ENCODE measurements at places on chromosomes 1 and 21.

DNA sequence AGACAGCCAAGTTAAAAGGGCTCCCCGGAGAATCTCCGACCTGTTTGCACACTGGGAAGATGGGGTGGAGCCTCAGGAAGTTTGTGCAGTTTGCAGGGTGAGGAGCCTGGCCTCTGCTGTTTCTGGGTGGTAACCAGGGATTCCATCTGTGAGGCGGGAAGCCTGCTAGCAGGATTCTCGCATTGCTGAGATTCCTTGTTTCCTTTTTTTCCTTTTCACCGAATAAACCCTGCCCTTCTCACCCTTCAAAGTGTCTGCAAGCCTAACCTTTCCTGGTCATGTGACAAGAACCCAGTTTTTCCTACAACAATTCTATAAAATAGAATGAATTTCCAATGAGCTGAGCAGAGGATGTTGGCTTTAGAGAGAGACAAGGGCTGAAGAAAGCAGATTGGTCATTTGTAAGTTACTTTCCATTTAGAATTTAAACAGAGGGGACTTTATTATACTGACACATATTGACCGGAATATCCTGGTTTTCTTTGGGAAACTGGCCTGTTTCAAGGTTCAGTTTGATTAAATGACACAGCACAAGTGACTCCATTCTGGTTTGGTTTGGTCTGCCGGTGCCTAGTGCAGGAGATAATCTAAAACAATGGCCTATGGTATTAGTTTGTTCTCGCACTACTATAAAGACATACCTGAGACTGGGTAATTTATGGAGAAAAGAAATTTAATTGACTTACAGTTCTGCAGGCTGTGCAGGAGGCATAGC is 48.7 kb upstream of the DNAH14 start:
- DNase-seq = no peak

GRCh38 chr1:31937300-31938183 is 626 bp downstream of the PTP4A2 start:
- DNase-seq = peak; percentile 65

DNA sequence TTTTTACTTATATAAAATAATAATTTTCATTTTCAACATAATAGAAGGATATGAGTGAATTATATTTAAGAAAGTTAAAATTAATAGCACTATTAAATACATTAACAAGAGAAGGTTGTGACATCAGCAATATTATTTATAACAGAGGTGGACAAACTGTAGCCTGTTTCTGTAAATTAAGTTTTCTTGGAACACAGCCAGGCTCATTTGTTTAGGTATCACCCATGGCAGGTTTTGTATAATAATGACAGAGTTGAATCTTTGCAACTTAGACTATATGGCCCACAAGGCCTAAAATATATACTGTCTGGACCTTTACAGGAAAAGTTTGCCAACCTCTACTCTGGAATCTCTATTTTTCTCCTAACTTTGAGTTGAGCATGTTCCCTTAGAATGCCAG is 42.8 kb upstream of the CACYBP start:
- no peak for DNase-seq

- DNase-seq = no peak
These were observed 646 bp upstream of the RRP15 start for GRCh38 chr1:218284377-218284916.

GRCh38 chr1:233393084-233393840 is 65.7 kb downstream of the MAP3K21 start:
- no peak for DNase-seq

DNA sequence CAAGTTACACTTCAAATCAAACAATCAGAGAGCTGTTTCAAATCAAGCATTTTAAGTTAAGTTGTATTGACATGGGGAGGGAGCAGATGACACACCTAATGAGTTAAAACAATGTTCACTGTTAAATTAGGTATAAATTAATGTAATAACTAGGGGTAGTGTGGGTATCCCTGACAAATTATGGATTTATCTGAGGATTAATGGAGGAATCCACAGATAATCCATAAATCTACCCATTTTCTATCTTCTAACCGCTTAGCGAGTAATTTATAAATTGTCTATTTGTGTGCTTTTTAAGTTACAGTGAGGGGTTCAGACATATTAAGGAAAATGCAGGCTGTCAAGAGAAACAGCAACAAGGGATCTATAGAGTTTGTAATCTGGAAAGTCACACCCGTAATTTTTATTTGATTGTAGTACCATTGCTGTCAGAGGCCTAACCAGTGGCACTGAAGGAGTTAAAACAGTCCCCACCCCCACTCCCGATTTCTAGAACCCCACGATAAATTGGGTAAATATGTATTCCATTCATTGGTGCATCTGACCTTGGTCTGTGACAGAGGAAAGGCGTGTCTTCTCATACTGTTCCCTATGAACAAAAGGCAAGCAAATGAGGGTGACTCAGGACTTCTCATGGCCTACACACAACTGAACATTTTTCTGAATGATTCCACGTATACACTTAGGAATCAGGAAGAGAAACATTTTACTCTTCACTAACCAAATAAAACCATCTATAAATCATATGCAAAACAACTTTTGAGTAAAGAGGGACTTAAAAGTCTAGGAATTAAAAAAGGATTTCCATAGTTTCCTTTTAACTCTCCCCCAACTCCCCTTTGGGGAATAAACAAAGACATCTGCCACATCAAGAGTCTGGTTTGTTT is 7.4 kb downstream of the IRF2BP2 start:
- DNase-seq = no peak

- no peak for DNase-seq
These were observed 27.2 kb downstream of the RGS1 start for GRCh38 chr1:192602757-192603156.

DNA sequence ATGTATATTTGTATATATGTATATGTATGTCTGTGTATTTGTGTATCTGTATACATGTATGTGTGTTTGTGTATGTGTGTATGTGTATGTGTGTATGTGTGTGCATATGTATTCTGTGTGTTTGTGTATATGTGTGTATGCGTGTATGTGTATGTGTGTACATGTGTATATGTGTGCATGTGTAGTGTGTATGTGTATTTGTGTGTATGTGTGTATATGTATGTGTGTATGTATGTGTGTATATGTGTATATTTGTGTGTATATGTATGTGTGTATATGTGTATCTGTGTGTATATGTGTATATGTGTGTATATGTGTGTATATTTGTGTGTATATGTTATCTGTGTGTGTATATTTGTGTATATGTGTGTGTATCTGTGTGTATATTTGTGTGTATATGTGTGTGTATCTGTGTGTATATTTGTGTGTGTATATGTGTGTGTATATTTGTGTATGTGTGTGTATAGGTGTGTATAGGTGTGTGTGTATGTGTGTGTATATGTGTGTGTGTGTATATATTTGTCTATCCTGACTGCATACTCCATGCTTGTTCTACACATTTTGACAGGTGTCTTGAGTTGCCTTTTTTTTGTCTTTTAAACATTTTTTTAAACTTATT is 101.5 kb downstream of the SCCPDH start:
- DNase-seq = no peak

DNA sequence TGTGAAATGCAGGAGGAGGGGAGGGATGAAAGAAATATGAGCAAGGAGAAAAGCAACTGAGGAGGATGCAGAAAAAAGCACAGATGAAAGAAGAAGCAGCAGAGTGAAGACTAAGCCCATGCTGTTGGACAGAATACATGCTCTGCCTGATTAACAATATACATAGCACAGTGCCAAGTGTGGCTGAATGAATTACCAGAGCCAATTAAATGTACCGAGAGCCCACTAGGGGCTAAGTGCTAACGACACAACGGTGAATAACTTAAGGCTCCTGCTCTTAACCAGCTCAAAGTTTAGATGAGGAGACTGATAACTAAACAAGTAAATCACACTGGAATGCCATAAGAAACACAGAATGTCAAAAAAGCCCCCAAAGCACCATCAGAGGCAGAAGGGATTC is 15.6 kb downstream of the CADM3 start:
- no peak for DNase-seq

DNA sequence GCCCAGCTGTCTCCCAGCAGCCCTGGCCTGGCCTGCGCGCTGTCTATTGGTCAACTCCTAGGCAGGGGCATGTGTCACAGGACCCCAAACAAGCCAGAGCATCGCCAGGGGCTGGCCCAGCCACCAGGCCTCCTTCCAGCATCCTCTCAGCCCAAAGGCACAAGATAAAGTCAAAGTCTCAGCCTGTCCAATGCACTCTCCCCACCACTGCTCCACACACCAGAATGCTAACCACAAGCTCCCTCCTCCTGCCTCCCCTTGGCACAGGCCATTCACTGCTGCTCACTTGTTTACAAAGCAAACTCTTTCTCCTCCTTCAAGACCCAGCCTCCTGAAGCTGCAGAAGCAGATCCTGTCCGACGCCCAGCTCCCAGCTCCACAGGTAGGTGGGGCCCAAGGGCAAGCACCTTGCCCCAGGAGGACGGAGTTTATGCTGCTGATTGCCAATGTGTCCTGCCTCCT is 133.4 kb downstream of the DMRTB1 start:
- no peak for DNase-seq

GRCh38 chr1:118335331-118335732 is 150.3 kb upstream of the SPAG17 start:
- no peak for DNase-seq

GRCh38 chr1:26570287-26570686 is 40.7 kb downstream of the RPS6KA1 start:
- DNase-seq = no peak

All from effector CD8-positive, alpha-beta T cell (primary cell).